Stimulated activated naive CD8-positive, alpha-beta T cell treated with anti-CD3 and anti-CD28 coated beads, Interleukin-15, amount 100 ng/mL, for 72 hours (primary cell): ENCODE measurements at places on chromosomes 1 and 21.
A peak's percentile ranks its signal among the peaks of the same experiment; 100 is the strongest.

DNA sequence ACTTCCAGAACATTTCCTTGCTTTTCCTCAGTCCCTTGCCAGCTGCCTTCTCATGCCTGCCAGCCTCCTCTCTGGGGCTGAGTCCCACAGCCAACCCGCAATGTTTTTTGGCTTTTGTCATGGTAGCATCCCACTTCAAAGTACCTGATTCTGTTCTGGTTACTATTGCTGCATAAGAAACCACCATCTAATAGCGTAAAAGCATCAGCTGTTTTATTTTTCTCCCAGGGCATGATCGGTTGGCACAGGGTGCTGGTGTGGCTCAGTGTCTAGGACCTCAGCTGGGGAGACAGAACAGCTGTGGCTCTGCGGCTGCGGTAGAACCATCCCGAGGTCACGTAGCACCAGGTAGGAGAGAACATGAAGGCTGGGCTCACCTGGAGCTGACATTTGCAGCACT lies 8.9 kb upstream of the PRMT2 start:
- peak; percentile 34 for DNase-seq

DNA sequence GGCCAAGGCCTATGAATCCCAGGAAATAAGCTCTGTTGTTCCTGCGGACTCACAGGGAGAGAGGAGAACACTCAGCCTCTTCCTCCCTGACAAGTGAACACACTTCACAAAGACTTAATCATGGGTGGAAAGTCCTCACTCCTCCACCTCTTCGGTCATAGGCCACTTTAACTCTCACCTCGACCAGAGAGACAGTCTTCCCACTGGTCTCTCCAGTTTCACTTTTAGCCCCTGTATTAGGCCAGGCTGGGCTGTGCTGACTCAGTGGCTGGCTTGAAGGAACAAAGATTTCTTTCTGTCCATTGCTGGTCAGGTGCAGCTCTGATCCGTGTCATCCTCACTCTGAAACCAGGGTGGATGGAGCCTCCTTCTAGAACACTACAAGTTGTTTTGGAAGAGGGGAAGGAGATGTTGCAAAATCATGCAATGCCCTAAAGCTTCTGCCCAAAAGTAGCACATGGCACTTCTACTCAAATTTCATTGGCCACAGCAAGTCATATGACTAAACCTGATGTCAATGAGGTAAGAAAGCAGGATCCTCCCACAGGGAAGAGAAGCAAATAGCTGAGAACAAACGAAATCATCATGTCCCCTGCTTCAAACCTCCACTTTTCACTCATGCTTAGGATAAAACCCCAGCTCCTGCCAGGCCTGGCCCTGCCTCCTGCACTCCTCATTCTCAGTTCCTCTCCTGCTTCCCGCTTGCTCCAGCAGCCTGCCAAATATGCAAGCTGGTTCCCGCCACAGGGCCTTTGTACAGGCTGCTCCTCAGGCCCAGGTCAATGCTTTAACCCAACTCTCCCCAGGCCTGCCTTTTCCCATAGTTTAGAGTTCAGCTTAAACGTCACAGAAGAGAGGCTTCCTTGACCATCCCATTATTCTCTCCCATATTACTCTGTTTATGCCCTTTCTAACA lies 150.5 kb upstream of the RUNX3 start:
- DNase-seq: no peak

GRCh38 chr1:159040206-159040605 lies 30.5 kb downstream of the IFI16 start:
- no peak for DNase-seq

GRCh38 chr1:48019714-48020315 lies 22.6 kb upstream of the TRABD2B start:
- no peak for DNase-seq

DNA sequence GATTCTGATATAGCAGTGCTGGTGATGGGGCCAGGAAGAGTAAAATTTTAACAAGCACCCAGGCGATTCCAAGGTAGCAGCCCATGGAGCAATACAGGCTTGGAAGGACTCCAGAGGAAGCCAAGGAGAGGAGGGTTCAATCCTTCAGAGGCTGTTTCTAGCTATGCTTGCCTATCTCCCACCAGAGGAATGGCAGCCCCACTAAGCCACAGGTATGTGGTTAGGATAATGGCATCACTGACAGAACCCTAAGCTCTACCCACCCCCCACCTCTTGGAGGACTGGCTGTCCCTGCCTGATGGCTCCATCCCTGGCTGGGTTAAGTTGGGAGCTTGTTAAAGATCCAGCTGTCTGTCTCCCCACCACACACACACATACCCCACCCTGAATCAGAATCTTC lies 19.3 kb upstream of the PTAFR start:
- DNase-seq: no peak

GRCh38 chr1:212722270-212722957 lies 22.8 kb upstream of the BATF3 start:
- DNase-seq: no peak

DNA sequence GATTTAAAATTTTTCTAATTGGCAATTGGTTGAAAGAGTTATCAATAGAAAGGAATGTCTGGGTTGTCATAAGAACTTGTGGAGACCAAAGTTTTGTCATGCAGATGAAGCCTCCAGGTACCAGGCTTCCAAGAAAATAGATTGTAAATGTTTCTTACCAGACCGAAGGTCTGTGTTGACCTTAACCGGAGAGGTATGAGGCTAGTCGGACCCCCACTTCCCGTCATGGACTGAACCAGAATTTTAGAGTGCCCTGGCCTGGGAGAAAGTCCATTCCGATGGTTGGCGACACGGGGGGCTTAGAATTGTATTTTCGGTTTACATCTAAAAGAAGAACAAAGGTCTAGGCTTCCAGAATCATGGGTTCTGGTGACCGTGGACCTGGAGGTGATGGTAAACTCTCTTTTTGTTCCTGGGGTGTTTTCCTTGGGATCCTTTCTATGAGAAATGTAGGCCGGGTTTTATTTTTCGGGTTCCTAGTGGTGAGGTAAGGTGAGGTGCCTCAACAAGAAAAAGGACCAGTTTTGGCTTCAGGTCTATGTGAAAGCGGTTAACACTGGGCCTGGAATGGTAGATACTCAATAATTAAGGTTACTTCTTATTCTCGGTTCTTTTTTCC lies 405 bp upstream of the UHMK1 start:
- DNase-seq: no peak

DNA sequence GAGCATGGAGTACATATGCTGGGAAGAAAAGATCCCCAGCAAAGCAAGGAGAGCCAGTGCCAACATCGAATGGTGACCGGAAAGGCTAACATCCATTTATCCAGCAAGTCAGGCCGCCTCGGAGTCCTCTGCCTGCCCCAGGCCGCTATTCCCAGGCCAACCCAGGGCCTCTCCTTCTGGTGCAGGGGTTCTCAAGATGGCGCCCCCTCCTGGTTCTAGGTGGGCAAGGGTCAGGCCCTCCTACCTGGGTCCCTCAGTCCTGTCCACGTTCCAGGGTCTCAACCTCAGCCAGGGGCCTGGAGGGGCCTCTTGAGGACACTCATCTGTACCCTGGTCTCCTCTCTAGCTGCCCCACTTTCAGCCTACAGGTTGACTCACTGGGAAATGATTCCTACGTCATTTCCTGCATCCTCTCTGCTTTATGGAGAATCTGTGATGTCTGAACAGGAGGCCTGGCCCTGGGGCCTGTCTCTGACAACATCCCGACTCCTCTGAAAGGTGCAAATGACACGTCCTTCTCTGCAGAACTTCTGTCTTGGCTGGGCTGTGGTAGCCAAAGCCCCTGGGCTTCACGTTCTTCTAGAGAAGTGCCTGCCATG lies 145.3 kb downstream of the PSMG1 start:
- DNase-seq: no peak

DNA sequence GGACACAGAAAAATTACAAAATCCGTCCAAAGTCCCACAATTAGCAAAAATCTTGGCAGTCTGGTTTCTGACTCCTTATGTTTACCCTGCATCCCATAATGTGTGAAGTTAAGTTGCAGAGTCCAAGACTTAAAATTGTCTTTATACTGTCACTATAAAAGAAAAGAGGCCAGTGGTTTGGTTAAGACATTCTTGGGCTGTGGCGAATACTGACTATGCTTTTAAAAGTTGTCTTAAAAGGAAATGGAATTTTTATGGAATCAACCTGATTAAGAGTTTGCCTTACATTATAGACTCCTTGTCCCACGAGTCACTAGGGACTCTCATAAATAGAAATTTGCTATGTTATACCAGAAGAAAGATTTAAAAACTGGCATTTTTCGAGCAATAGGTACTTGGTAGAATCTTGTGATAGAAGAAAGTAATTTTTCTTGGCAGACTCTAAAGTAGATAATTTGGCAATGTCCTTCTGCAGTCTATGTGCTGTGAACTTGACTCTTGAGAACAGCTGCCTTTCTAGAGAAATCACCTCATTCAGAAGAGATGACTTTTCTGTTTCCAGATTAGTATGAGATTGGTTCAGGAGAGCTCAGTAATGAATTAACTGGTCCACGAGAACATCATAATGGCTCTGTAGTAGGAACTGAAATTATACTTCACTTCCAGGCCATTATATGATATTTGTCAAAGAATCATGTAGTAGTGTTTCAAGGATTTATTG lies 31.8 kb downstream of the NTNG1 start:
- no peak for DNase-seq

GRCh38 chr1:145901312-145902021 lies 8.4 kb downstream of the ITGA10 start:
- no peak for DNase-seq

GRCh38 chr21:43979654-43980053 lies 32.5 kb upstream of the TRAPPC10 start:
- no peak for DNase-seq

GRCh38 chr21:34846601-34847112 lies 177.9 kb downstream of the CLIC6 start:
- no peak for DNase-seq

- DNase-seq: no peak
Observed at GRCh38 chr1:226217273-226217672, 6.2 kb upstream of the MIXL1 start.

GRCh38 chr1:5646486-5647149 lies 345.6 kb downstream of the NPHP4 start:
- no peak for DNase-seq

- peak; percentile 45 for DNase-seq
Observed at GRCh38 chr21:42003051-42003461, 7.1 kb downstream of the ZBTB21 start.

- DNase-seq: no peak
Observed at GRCh38 chr1:198523182-198523950, 17.1 kb downstream of the ATP6V1G3 start.

- no peak for DNase-seq
Observed at GRCh38 chr1:154730259-154730658, 122.3 kb upstream of the ADAR start.

DNA sequence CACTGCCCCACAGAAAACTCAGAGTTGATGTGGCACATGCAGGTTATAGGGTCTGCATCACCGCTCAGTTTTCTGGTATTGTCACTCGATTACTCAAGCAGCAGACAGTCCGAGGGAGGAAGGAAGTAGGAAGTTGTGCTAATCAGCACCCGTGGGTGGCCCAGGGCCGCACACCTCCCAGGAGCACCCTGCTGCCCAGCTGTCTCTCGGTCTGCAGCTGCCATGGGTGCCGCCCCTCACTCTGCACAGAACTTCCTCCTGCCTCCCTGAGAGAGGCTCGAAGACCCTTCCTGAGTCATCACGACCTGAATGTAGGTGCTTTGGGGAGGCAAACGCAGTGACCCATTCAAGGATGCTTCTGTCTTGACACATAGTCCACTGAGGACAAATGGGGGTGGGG lies 4.2 kb upstream of the TFF3 start:
- DNase-seq: no peak

DNA sequence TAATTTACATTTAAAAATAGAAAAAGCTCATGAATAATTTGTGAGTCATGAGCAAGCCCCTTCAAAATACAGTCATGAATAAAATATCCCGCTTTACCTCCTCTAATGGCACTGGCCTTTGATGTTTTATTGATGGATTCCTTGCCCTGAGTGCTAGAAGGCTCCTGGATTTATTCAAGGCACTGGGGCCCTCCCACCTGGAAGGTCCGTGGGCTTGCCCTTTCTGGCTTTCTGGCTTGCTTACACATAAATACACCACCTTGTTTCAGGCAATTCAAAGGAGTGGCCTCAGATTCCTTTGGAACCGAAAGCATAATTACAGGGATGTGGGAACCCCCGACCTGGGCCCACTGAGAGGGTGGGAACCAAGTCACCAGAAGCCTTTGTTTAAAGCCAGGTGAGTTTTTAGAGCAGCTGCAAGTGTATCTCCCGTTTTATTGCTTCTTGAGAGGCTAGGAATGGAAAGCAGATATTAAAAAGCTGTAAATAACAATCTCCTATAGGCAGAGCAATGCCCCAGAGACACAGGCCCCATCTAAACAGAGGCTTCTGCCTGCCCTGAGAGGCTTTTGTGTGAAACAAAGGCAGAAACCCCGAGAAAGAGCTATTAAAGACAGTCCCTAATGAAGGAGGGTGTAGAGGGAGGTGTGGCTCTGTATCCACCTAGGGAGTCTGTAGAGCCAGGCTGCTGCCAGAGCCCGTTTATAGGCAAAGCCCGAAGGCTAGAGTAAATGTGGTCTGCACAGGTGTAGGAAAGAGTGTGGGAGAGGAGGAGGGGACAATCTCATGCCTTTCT lies 126.4 kb downstream of the FAM78B start:
- no peak for DNase-seq

- no peak for DNase-seq
Observed at GRCh38 chr21:26164311-26164710, 6.3 kb downstream of the APP start.

DNA sequence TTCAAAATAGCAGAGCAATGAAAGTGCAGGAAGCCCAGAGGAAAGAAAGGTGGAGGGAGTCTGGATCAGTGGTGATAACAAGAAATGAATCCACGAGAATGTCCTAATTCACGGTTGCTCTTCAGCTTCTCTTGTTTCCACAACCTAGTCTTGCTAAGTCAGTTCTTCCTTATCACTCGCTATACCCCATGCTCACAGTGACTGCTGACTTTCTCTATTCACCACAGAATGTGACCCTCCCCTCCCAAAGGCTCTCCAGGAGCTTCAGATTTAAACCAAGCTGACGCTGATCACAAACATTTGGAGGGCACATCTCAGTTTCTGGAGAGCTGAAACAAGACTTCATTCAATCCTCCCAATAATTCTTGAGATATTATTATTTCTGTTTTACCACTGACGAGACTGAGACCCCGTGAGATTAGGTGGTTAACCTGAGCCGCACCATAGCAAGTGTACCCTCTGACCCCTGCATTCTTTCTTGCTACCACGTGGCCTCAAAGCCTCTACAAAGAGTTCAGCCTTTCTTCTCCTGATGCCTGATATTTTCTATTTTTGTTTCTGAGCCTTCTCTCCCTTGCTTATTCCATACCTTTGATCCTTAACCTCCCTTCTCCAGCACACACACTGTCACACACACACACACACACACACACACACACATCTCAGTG lies 10.7 kb upstream of the CCN1 start:
- DNase-seq: no peak

DNA sequence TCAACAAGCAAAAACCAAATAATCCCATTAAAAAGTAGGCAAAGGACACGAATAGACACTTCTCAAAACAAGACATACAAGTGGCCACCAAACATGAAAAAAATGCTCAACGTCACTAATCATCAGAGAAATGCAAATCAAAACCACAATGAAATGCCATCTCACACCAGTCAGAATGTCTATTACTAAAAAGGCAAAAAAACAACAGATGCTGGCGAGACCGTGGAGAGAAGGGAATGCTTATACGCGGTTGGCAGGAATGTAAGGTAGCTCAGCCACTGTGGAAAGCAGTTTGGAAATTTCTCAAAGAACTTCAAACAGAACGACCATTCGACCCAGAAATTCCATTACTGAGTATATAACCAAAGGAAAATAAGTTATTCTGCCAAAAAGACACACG lies 145.1 kb upstream of the EDN2 start:
- DNase-seq: no peak
